ENCODE measurements at places on chromosomes 7 and 10.

DNA sequence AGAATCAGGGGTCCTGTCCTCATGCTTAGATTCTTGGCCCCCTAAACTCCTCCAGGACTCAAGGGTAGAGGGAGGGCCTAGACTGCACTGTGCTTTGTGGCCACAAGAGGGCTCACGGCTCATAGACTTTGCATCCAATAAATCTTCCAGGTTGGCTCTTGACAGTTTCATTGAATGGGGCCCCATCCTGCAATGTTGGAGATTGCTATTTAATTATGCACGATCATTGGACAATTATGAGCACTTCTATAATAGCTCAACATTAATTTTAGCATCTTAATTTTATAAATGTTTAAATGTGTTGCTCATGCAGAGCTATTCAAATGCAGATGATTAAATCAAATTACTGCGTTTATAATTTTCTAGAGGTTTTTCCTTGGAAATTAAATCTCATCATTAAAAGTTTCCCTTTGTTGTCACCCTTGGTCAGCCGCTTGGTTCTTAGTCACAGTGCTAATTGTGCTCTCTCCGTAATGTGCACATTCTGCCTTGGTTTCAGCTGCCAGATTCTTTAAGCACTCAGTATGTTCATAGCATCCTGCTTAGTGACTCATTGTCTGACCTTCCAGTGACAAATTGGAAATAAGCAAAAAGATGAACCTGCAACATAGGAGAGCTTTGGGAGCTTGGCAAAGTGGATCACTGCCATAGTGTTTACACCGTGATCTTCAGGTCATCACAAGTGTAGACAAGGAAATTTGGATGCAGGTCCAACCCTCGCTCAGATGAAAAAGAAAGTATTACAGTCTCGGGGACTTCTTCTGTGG is 33.4 kb upstream of the PLPP4 start:
- DNase-seq = peak; percentile 59

GRCh38 chr10:7649673-7650300 is 17.0 kb downstream of the ITIH5 start:
- DNase-seq = no peak

DNA sequence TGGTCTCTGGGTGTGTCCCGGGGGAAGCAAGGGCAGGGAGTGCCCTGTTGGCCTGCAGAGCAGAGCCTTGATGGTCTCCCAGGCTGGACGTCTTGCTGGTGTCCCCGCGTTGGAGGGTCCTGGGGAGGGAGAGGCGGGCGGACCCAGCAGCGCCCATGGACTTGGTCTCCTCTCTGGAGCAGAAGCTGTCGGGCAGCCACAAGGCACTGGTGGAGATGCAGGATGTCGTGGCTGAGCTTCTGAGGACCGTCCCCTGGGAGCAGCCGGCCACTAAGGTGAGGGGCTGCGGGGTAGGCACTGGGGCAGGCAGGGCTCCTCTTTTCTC is 20.9 kb downstream of the TTYH3 start:
- DNase-seq = no peak

DNA sequence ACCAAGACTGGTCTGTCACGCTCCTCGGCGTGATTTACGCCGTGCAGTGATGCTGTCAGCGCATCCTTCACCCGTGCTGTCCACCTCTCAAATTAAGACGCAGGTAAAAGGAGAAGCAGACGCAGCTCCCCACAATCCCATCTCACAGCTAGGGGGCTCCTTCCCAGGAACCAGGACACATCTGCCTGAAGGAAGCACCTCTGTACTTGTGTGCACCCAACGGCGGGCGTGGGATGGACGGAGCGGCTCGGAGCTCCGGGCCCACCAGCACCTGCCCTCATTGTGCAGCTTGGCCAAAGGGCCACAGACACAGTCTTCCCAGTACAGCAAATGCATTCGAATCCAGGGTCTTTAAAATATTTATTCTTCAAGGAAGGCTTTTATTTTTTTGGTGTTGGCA is 55.3 kb downstream of the STK32C start:
- DNase-seq = no peak

- no peak for DNase-seq
These were observed 291.7 kb upstream of the NPVF start for GRCh38 chr7:25520017-25520416.
